ENCODE measurements at places on chromosomes 5 and 9.

- no peak for DNase-seq
Observed at GRCh38 chr5:34562791-34563190, 93.3 kb upstream of the RAI14 start.

DNA sequence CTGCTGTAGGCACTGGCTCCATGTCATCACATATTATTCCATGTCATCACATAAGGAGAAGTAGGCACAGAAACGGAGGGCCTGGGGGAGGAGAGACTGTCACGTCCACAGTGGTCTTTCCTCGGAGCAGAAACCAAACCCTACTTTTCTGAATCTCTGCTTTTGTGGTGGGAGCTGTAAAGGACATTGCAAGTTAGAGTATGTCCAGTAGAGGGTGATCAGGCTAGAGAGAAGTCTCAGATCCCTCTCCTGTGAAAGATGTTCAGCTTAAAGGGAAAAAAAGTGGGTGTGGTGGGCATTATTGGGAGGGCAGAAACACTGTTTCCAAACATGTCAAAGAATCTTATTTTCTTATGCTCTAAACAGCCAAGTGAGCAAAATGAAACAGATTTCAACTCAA is 19.4 kb upstream of the FBP2 start:
- DNase-seq: no peak

GRCh38 chr9:81394881-81395675 is 294.3 kb downstream of the TLE1 start:
- DNase-seq: no peak

GRCh38 chr9:100587375-100587774 is 9.5 kb downstream of the CAVIN4 start:
- peak; percentile 23 for DNase-seq

- DNase-seq: no peak
Observed at GRCh38 chr5:170503990-170504596, at the start of gene KCNIP1. KCNIP1 (plus strand) TSS chr5:170504020.

GRCh38 chr9:86531971-86532640 is 177.9 kb upstream of the TUT7 start:
- no peak for DNase-seq

DNA sequence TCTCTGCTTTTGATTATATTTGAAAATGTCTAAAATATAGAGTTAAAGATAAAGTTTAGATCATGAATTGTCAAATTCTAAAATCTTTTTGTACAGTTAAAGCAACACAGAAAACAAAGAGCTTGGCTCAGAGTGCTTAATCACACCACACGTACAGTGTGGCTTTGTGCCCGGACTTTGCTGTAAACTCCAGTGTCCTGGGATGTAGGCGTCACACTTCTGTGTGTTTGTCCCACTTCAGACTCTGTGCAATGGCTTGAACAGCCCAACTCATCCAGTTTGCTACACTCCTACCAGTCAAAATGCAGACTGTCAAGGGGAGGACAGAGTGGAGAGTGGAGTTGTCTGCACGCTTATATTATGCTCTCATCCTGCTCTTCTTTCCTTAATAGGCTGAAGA is 45.3 kb downstream of the SMARCA2 start:
- no peak for DNase-seq

GRCh38 chr9:21688108-21689102 is 114.0 kb upstream of the MTAP start:
- peak; percentile 27 for DNase-seq

- DNase-seq: no peak
Observed at GRCh38 chr9:2765250-2765880, 48.1 kb downstream of the KCNV2 start.

- no peak for DNase-seq
Observed at GRCh38 chr5:109590799-109591198, 98.9 kb upstream of the MAN2A1 start.

DNA sequence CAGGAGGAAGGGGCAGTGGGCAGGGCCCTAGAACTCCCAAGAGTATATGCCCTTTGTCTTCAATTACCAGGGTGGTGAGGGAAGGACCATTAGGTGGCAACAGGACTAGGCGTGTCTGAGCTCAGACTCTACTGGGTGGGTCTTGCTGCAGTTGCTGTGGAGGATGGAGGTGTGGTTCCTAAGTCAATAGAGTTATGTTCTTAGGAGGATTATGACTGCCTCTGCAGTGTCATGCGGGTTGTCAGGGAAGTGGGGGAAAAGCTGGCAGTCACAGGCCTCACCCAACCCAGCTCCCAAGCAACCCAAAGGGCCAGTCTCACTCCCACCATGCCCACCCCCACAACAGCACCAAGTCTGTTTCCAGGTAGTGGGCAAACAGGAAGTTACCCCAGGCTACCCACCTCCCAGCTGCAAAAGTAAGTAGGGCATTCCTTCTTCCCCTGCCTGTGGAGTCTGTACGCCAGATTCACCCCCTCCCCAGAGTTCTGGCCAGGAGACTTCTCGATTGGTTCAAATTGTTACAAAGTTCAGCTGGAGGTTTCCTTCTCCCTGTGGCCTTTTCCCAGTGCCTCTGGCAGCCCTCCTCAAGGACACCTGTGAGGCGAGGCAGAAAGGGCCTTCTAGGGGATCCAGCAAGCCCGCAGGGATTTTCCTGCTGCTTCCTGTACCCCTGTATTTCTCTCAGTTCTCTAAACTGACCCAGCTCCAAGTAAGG is 145.3 kb downstream of the HINT1 start:
- DNase-seq: no peak

DNA sequence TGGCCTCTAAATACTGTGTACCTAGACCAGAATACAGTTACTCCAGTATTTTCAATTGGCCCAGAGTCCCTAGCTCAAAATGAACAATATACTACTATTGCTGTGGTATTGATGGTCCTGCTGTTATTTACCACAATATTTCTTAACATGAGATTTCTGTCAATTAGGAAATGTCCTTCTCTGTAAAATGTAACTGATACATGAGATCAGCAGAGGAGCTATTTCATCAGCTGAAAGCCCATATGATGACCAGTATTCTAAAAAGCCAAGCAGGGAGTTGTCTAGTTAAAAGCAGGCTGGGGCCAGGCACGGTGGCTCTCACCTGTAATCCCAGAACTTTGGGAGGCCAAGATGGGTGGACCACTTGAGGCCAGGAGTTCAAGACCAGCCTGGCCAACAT is 187.7 kb upstream of the PTGER4 start:
- no peak for DNase-seq
